Suppressor macrophage treated with lipopolysaccharide for 4 hours (primary cell): ENCODE measurements at places on chromosomes 16 and 17.

DNA sequence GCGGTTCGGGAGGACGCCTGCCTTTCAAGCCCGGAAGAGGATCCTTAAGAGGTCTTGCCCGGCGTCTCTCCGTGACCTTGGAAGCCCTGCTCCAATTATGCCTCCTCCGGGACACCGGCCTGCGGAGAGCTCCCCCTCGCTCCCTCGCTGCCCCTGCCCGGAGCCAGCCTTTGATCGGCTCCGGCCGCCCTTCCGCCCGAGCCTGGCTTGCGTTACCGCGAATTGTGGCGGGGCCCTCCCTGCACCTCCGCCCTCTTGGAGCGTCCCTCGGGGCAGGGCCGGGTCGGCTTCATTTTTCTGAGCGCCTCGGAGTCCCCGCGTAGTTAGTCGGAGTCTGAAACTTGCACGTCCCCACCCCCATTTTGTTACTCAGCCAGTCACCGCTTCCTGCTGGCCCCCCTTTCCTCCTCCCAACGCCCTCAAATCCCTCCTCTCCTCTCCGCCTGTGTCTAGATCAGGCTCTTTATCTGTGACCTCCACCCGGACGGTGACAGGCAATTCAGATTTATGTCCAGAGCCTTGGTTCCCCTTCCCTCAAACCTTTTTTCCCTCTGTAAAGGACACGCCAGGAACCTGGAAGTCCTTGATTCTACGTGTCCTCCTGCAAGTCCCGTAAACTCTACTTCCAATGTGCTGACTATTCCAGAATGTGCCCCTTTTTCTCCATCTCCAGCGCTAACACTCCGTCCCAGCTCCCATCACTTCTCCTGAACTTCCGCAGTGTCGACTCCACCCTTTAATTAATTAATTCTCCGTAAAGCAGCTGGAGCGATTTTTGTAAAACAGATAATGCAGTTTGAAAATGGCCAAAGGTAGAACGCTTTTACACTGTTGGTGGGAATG is 569 bp upstream of the RABEP2 start:
- DNase-seq: peak; percentile 67

- peak; percentile 19 for DNase-seq
These were observed 7.3 kb downstream of the GNA13 start for GRCh38 chr17:65049085-65049756.

DNA sequence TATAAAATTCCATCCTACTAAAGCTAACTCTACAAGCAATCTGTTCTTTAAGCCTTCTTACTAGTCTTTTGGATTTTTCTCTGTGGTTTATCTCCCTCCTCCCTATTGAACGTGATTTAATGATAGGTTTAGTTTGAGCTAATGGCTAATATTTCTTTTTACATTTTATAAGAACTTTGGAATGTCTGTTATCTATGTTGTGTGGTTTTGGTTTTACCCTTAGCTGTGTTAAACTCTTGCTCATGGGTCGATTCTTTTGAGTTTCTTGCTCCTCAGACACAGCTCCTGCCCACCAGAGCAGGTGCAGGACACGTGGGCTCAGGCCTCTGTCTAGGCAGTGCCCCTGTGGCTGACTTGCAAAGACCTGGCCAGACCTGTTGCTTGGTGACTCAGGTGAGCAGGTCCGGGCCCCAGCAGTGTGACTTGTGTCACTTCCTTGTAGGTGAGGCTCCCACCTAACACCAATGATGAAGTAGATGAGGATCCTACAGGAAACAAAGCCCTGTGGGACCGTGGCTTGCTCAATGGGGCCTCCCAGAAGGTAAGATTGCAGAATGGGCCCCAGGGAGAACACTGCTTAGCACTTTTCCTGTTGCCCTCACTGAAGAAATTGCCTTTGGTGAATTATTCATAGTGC is 45.1 kb downstream of the SF3B3 start:
- DNase-seq: no peak

DNA sequence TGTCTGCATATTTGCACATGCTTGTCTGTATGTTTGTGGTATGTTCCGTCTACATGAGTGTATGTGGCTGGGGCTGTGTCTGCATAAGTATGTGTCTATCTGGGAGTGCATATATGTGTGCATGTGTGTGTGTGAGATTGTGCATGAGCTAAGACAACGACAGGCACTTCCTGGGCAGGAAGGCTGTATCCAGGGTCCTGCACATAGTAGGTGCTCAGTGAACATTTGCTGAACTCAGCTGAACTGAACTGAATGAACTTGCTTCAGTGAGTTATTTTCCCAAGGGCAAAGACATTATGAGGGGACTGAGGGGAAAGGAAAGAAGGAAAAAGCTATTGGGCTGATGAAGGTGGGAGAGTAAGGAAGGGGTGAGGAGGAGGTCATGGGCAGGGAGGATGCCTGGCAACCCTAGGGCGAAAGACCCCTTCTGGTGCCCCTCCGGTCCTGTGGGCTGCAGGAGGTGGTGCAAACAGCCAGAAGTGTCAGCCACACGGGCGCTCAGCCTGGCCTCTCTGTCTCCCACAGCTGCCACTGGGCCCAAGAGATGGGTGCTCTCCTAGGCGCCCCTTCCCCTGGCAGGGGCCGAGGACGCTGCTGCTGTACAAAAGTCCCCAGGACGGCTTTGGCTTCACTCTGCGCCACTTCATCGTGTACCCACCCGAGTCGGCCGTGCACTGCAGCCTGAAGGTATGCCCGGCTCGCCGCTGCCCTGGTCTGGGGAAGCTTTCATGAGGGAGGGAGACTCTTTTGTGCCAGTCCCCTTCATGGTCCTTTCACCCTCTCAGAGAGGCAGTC is 29.5 kb downstream of the ARHGAP23 start:
- no peak for DNase-seq

DNA sequence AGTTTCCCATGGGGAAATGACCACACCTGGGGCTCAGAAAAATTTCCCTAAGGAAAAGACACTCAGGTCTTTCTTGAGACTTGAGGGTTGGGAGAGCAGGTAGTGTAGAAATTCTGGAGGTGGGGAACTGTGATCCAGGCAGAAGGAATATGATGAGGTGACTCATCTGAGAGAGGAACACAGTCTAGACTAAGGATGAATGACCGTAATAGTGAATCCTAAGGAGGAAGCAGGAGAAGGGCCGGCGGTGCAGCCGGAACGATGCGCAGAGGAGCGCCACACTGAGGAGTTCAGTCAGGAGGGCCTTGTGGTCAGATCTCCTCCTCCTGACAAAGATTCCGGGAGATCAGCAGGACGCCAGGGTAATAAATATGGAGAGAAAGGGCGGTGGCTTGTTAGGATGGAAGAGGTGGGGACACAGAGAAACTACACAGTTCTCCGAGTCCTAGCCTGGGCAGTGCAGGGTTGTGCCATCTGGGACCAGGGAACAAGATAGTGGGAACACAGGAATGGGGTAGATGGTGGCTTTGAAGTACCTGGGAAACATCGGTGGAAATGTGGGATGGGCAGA is 135.6 kb downstream of the PARN start:
- no peak for DNase-seq

- peak; percentile 47 for DNase-seq
These were observed 12.8 kb downstream of the PIMREG start for GRCh38 chr17:6456914-6457687.

DNA sequence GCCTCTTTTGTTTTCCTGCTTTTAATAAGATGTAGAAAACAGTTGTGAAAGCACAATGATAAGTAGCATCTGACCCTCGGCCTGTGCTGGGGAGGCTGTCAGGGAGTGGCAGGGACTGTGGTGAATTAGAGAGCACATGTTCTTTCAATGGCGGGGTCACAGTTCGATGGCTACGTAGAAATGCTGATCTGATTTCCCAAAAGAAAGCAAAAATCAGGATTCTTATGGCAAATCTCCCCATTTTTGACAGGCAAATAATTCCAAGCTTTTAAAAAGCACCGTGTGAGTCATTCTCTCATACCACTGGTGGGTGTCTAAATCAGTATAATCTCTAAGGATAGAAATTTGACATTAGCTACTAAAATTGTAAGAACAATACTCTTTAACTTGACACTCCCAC is 4.2 kb upstream of the MAPK7 start:
- DNase-seq: no peak

DNA sequence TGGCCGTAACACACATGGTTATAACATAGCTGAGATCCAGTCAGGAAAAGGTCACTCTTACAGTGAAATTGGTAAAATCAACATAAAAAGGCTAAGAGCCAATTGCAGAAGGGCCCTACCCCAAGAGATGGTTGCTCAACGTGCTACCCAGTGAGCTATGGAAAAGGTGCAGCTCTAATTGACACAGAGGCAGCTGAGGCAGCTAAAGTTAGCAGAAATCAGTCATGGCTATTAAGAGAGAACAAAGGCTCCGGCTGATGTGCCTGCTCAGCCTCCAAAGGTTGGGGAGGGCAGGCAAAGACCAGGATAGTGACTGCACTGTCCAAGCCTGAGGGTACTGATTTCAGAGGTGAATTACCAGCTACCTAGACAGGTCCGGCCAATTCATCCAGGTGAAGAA is 76.5 kb upstream of the ATP2A3 start:
- DNase-seq: no peak
